ENCODE measurements at places on chromosomes 7 and 10.
A peak's percentile ranks its signal among the peaks of the same experiment; 100 is the strongest.

- DNase-seq = no peak
Measured at GRCh38 chr7:33900501-33900900, 4.8 kb upstream of the BMPER start.

DNA sequence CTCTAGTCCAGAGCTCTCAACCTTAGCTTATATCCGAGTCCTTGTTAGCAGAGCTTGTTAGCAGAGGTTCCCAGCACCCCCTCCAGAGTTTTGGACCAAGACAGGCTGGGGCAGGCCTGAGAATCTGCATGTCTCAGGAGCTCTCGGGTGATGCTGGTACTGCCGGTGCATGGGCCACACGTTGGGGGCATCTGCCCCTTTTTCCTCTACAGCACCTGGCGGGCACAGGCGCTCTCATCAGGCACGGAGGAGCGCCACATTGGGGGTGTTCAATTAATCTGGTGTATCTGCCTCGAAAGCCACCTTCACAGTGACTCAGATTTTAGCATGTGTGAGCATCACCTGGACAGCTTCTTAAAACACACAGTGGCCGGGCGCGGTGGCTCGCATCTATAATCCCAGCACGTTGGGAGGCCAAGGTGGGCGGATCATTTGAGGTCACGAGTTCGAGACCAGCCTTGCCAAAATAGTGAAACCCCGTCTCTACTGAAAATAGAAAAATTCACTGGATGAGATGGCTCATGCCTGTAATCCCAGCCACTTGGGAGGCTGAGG, 117.7 kb downstream of the ELFN1 start:
- DNase-seq = no peak

DNA sequence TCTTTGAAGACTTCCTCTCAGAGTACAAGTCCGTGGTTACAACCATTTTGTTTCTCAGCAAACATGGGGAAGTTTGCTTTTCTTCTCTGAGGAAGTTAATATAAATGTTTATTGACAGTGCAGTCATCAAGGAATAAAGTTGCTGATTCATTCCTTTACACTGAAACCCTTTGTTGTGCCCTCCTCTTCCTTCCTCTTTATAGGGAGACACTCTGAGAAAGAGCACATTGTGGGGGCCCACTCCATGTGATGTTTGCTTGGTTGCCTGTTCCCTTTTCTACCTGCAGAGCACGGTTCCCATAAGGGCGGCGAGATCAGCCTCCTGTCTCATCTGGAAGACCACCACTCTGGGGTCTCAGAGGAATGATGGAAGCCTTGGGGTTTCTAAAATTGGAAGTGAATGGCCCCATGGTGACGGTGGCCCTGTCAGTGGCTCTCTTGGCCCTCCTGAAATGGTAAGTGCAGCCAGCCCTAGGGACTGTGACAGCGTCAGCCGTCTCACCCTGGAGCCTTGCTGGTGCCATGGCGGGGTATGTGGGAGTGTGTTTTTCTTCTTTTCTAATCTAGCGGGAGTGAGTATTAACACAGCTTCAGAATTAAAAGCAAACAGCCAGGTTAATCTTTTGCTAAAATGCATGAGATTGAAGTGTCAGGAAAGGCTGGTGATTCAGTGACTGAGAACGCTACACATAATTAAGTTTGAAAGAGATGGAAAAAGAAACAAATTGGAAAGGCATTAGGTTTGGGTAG, at the start of gene TBXAS1:
Gene TBXAS1, plus strand, starts transcription at position 240 of the 750 bp plus-strand sequence. Its CDS starts 127 bp downstream, at position 367.
- DNase-seq = no peak

DNA sequence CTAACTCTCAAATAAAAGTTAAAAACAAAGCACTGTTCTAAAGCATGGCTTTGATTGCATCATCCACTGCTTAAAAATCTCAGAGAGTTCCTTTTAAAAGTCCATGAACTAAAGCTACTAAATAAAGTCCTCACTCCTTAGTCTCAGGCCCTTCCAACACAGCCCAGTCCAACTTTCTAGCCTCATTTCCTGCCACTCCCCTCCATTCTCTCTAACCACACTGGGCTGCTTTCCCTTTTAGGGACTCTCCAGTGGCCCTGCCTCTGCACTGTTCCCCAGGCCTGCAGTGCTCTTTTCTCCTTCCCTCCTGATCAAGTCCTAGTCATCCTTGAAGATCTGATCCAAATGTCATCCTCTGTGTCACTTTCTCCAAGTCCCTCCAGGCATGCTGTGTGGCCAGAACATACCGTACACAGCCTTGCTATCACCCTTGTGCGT, 56.9 kb upstream of the PPP1R3C start:
- no peak for DNase-seq

DNA sequence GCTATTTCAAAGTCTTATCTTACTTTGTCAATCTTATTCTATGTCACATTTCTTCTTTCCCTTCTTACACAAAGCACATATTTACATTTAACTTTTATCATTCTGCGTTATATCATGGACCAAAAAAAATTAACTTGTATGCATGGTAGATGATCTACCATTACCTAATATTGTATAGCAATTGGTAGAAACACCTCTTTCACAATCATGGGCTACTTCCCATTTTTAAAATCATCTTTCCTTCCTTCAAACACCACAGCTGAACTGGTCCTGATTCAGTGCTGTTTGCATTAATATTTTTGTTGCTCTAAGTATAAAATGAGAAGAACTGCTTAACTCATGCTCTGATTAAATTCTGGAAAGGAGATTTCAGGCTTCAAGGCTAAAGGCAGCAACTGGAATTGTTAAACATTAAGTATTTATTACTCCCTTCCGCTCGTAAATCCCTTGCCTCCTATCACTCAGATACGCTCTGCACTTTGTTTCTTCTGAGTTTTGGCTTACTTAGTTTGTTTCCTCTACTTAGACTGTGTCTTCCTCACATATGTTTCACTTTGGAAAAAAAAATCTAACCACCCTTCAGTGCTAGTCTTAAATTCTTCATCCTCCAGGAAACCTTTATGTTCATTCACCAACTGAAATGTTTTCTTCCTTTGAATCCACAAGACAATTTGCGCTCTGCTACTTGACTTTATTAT, 901.4 kb downstream of the PCDH15 start:
- DNase-seq = no peak

DNA sequence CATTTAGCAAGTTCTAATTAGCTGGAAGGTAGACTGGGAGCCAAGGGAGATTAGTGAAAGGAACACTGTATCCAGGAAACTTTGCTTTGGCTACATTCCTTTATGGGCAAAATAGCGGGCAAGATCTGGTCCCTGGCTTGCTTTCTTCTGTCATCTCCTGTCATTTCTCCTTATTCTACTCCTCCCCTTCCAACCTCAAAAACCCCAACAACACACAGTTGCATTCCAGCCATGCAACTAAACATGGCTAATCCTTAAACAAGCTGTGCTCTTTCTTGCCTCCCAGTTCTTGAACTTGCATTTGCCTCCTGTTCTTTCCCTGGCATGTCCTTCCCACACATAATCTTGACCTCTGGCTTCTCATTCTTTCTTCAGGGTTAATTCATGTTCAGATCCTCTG, 59.5 kb upstream of the CDCA7L start:
- DNase-seq = no peak

GRCh38 chr7:121873289-121874194, 581 bp downstream of the PTPRZ1 start:
- DNase-seq = no peak

GRCh38 chr7:46291601-46292150, 370.6 kb upstream of the IGFBP3 start:
- no peak for DNase-seq

DNA sequence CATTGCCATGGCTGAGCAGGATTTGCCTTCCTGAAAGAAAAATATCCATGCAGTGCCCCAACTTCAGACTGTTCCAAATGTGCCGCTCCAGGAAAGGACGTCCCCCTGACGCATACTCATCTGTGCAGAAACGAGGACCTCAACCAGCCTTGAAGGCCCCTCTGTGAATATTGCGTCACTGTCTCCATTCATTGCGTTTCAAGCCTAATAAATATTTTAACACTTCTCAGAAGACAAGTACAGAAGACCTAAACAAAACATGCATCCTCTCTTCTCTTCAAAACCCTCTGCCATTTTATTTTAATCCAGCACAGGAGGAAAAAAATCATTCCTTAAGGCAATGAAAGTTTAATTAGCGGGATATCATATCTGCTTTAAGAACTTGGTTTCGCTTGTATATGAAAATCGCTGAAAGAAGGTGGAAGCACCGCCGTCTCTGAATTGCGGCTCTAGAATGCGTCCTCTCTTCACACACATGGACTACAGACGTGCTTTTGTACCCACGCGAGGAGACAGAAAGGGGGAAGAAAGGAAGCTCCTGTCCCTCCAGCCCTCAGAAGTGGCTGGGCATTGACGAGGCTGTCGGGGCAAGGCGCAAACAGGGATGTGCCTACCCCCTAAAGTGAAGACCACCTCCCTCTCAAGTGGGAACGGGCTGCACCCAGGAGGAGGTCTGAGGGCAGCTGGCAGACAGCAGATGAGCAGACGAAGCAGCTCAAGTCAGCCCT, 36.8 kb downstream of the RGS10 start:
- no peak for DNase-seq

- no peak for DNase-seq
Measured at GRCh38 chr10:69628891-69629290, 1.2 kb upstream of the FAM241B start.

DNA sequence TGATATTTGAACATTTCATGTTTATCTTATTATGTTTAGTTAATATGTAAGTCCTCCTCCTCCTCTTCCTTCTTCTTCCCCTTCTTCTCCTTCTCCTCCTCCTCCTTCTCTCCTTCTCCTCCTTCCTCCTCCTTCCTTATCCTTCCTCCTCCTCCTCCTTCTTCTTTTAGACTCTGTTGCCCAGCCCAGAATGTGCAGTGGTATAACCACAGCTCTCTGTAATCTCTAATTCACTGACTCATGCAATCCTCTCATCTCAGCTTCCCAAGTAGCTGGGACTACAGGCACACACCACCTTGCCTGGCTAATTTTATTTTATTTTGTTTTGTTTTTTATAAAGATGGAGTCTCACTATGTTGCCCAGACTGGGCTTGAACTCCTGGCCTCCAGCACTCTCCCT, 83.4 kb upstream of the ODAD2 start:
- no peak for DNase-seq

DNA sequence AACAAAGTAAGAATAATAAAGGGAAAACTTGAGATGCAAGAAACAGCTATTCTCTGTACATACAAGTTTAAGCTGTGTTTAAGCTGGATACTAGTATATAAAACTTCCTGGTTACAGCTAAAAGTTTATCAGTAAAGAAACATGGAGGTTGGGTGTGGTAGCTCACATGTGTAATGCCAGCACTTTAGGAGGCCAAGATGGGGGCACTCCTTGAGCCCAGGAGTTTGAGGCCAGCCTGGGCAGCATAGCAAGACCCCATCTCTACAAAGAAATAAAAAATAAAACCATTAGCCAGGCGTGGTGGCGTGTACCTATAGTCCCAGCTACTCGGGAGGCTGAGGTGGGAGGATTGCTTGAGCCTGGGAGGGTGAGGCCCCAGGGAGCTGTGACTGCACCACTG, 3.2 kb downstream of the RSU1 start:
- no peak for DNase-seq

GRCh38 chr7:151008143-151008510, 16.2 kb downstream of the ATG9B start:
- no peak for DNase-seq

DNA sequence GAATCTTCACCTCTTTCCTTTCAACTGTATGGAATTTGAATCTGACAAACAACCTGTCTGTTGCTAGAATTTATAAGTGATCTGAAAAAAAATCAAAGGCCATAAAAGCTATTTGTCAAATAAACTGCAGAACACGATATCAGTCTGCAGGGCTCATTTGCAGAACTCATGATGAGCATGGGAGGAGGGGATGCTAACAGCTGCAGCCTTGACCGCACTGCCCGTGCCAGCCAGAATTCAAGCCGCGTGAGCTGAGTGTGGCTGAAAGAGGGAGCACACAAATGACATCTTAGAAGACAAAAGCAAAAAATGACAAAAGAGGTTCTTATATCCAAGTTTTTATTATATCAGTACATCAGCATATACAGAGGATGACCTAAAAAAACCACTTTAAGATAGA, 15.7 kb downstream of the LRRTM3 start:
- no peak for DNase-seq

GRCh38 chr10:64271983-64272382, 750.8 kb downstream of the REEP3 start:
- DNase-seq = peak; percentile 19

- no peak for DNase-seq
Measured at GRCh38 chr10:90930971-90931871, 10.3 kb upstream of the ANKRD1 start.

DNA sequence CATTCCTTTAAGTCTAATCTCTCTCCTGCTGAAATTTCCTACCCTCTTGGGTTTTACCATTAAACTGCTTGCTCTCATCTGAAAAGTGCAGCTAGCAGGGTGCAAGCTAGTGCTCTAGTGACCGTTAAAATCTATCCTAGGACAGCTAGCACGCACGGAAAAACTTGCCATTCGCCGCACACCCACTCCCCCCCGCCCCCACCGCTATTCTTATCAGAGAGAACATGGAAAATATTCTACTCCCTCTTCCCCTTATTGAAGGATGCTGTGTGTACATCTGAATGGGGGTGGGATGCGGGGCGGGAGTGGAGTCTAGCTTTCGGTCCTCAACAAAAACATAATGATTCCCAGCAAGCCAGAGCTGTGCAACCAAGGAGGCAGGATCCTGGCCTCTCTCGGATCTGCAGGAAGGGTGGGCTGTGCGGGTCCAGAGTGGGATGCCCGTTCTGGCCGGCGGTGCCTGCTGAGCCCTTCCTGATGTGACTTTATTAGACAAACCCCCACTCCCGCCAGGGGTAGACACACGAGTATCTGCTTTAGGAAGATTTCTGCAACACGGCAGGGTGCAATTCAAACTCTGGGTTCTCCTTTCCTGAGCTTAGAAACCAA, 1.1 kb upstream of the ADRA2A start:
- no peak for DNase-seq

GRCh38 chr10:126940670-126941310, 35.6 kb downstream of the DOCK1 start:
- no peak for DNase-seq

DNA sequence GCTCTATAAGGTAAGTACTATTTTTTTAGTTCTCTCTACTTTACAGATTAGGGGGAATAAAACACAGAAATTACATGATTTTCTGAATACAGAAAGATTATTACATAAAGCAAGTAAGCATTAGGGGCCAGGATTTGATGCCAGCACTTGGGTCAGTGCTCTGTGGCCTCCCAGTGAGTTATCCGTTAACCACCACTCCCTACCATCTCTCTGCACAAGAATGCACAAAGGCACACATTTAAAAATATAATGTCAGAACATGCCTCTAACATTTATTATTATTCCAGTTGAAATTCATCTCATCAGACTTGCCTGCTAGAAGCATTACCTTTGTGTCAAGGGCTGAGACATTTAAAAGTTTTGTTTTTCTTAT, 59.0 kb downstream of the MET start:
- DNase-seq = no peak

Data from NAMALWA (cell line).